ENCODE measurements at places on chromosomes 13 and 19.

GRCh38 chr13:31521435-31521834 is 217.9 kb upstream of the RXFP2 start:
- DNase-seq, result no peak

- DNase-seq, result no peak
Observed at GRCh38 chr13:31769575-31769974, 30.2 kb downstream of the RXFP2 start.

- DNase-seq, result peak; percentile 48
Observed at GRCh38 chr13:105918842-105919741, 616.4 kb downstream of the EFNB2 start.

GRCh38 chr13:114067381-114067885 is 65.0 kb downstream of the RASA3 start:
- DNase-seq, result no peak

GRCh38 chr19:50451223-50451534 is 18.5 kb downstream of the MYBPC2 start:
- no peak for DNase-seq

GRCh38 chr19:31717269-31717923 is 368.2 kb upstream of the TSHZ3 start:
- DNase-seq, result no peak

- no peak for DNase-seq
Observed at GRCh38 chr13:45269204-45269603, 68.4 kb upstream of the KCTD4 start.

GRCh38 chr13:28636677-28637317 is 22.1 kb upstream of the POMP start:
- no peak for DNase-seq

GRCh38 chr19:49911381-49912145 is 14.9 kb upstream of the IL4I1 start:
- DNase-seq, result no peak

GRCh38 chr13:110387451-110388107 is 80.5 kb downstream of the COL4A2 start:
- DNase-seq, result no peak

DNA sequence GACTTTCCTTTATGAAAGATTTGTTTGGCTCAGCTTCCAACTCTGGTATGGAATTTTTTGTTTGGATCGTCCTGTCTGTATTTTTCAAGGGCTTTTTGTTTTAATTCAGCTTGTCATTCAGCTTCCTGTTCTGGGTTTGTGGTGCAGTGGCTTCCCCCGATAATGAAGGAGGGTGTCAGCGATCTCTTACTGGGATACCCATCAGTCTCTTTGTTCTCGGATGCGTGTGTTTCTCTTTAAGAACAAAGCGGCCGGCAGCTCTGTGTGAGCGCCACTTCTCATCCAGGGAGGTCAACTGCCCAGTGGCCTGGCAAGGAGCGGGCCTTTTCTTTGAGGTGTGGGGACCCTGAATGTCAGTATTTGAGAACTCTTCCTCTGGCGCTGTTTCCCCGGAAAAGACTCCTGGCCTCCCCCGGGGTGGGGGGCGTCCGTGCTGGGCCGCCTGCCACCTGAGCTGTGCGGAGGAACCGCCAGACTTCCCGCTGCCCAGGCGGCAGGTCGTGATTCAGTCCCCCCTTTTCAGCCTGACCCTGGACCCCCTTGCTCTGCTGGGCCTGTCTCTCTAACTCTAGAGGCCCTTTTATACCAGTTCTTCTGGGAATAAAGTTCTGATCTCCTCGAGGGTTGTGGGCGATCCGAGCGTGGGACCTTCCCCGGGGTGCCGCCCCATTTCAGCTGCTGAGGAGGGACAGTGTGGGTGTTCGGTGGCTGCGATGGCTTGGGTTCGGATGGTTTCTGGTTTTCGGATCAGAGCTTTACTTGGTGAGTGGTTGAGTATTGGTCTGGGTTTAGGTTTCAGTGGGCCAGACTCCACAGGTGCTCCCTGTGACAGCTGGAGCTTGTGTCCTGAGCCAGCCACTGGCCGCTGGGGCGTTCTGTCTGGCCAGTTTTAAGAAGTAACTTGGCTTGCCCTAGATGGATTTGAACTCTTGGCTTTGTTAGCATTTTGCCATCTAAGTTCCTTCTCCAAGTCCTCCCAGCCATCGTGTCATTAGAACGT is 3.4 kb downstream of the SF3A2 start:
- no peak for DNase-seq

- peak; percentile 43 for DNase-seq
Observed at GRCh38 chr19:47035127-47036096, 13.0 kb downstream of the TMEM160 start.

DNA sequence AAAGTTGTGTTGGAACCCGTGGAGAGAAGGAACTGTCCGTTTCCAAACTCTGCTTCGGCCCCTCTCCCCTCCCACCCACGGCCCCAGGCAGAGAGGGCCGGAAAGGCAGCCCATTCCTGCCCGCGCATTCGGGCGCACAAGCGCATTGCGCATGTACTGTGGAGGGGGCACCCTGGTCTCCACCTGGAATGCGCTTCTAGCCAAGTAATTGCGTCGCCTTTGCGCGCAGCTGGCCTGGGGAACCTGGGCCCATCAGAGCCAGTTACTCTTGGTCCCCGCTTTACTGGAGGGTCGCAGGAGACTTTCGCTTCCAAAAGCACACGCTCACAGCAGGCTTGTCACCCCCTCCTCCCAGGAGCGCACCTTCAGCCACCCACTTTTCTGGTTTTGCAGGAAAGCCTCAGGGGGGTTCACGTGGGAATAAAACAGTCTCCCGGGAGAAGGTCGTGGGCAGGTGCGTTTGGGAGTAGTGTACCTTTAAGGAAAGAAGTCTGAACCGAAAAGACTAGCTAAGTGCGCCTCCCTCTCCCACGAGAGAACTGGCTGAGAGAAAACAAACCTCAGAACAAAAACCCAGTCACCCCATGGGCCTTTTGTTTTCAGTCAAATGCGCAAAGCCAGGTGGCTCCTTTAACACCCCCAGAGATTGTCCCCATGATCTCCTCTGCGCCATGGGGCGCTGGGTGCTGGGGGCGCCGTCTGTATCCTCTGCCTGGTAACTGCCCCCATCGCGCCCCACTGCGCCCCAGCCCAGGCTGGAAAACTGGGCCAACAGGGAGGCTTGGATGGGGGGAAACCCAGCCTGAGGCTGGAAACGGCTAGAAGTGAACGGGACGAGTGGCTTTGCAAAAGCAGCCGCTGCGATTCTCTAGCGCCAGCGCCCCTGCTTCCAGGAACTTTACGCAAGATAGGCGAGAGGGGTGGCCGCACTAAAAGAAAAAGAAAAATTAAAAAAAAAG is 28.5 kb downstream of the GSX1 start:
- no peak for DNase-seq

DNA sequence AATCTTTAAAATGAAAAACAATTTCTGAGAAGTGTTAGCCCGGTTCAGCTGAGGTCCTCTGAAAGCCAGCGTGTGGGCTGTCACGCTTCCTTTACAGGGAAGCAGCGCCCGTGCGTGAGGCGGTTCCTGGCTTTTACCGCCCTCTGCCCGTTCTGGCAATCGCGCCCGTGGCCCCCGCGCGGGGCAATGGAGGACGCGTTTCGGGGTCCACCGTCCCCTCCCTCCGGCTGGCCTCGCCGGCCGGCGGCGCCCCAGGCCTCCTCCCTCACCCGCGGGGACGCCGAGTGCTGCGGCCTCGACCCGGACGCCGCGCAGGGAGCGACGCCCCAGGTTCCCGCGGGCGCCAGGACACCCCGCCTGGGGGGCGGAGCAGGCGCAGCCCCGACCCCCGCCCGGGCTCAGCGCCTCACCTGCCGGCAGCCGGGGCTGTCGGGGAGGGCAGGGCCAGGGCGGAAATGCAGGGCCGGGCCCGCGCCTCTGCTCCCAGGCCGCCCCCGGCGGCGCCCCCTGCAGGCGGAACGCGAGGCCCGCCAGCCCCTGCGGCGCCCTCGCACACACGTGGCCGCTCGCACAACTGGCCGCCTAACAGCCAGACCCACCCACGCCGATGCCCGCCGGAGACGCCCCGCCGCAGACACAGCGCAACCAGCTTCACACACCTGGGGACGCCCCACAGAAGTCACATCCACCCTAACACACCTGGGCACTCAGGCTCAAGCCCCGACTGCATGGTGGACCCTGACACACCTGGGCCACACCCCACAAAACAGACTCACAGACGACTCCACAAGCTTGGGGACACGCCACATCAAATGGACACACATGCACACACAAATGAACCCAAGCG is at the start of gene GGACT:
GGACT (minus strand) TSS at position 459 of the 847 bp plus-strand sequence. CDS start 56,198 bp downstream, outside the sequence.
- no peak for DNase-seq

DNA sequence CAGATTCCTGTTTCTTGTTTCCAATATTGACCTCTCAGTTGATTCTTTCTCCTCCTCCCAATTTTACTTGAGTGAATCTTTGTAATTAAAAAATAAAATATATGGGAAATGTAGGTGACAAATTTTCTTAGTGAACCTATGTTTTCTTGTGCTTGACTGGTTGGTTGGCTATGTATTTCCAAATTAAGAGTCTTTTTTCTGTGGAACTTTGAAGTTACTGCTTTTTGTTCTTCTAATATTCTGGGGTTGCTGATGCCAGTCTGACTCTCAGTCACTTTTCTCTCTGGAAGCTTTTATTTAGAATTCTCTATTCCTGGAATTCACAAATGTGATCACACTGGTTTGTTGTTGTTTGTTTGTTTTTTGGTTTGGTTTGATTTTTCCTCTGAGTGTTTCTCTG is 9.8 kb downstream of the LSM14A start:
- DNase-seq, result no peak

- DNase-seq, result no peak
Observed at GRCh38 chr13:49410477-49410876, 33.4 kb downstream of the CAB39L start.

DNA sequence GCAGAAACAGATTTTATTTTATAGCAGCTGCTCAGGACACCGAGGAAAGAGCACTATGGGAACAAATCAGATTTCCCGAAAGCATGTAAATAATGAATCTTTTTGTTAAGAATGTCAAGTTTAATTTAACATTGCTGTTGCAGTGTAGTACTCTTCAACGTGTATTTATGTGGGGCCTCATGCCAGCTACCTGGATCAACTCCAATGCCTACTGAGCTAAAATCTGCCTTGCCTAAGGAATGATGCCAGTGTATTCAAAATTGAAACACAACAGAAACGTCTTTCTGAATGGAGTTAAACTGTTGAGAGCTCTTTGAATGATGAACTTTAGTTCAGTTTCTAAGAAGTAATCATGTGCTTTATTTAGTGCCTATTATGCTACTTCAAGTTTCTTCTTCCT is 1379.8 kb upstream of the ATXN8OS start:
- no peak for DNase-seq

- DNase-seq, result no peak
Observed at GRCh38 chr13:110220471-110220870, 86.5 kb downstream of the COL4A1 start.

- no peak for DNase-seq
Observed at GRCh38 chr19:15289673-15290072, 42.7 kb downstream of the BRD4 start.

DNA sequence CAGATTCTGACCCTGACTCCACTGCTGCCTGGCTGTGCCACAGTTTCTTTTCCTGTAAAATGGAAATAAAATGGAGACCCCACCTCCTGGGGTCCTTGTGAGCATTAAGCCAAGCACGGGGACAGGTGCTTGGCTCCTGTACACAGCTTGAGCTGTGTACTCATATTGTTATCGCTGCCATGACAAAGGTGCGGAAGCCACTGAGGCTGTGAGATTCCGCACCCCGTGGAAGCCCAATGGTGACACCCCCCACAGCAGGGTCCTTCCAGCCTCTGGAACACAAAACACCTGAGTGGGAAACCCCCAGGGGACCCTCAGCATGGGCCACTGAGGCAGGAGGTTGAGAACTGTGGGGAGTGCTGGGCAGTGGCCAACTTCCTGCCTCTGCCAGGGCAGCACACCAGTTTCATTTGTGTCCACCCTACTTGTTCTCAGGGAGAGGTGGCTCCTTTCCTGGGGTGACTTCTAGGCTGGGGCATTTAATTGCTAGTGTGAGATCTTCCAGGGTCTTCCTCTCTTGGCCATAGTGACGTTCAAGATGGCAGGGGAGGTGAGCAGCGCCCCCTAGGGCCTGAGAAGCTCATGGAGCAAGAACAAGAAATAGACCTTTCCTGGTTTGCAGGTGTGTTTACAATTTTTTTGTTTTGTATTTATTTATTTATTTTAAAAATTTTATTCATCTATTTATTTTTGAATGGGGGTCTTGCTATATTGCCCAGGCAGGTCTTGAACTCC is 5.4 kb upstream of the JSRP1 start:
- no peak for DNase-seq

DNA sequence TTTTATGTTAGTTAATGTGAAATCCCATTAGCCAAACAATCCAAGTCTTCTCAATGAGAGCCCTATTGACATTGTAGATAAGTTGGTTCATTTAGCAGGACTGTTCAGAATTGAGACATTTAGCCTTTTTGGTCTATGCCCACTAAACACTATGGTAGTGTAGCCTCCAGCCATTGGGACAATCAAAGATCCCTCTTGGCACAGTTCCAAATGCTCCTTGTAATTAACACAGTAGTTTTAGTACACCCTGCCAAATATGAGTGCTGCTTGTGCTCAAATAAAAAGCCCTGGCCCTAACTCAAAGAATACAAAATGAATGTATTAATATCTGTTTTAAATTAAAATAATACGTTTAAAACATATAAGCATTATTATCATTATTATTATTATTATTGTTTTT is 15.4 kb upstream of the FAM216B start:
- no peak for DNase-seq

- DNase-seq, result peak; percentile 16
Observed at GRCh38 chr13:60229708-60230272, 66.1 kb upstream of the DIAPH3 start.

- no peak for DNase-seq
Observed at GRCh38 chr19:29372091-29372415, 153.7 kb upstream of the VSTM2B start.

DNA sequence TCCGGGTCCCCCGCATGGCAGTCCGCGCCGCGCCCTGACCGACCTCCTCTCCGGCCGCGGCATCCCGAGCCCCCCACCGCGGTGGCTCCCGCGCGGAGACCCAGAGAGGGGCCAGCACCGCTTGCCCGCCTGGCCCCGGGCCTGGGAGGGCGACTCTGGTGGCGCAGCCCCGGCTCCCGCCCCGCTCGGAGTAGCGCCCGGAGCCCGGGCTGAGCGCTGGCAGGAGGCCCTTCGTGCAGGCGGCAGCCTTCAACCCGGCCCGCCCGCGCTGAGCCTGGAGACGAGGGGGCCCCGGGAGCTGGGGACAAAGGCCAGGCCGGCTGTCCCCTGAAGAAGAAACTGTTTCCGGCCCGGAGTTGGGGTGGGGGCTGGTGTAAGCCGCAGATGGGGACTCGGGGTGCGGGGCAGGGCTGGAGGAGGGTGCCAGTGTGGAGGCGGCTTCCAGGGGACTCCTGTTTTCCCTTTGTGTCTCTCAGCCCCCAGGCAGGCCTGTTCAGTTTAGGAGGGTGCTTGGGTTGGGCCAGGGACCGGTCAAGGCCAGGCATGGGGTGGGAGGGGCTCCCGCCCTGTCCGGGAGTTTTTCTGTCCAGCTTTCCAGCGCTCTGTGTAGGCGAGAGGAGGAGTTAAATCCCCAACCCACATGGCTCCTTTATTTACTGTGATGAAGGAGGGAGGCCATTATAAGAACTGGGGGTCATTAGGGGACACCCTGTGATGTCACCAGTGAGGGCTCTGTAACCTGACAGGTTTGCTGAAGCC is 935 bp downstream of the LRP3 start:
- DNase-seq, result no peak

- no peak for DNase-seq
Observed at GRCh38 chr13:108551674-108552073, 77.7 kb upstream of the MYO16 start.
